ENCODE measurements at places on chromosomes 12 and 14. TPM values are rescaled to one million over a fixed set of nuclear protein-coding genes. Genes with fewer than 3 reads are reported as not detected.

Gene KLRC4
- total RNA-seq, result not detected

Gene OAS1
- total RNA-seq, result not detected

Gene DHRS2
- total RNA-seq, result 0.44 TPM

Gene PELI2
- total RNA-seq, result 28.8 TPM

DNA sequence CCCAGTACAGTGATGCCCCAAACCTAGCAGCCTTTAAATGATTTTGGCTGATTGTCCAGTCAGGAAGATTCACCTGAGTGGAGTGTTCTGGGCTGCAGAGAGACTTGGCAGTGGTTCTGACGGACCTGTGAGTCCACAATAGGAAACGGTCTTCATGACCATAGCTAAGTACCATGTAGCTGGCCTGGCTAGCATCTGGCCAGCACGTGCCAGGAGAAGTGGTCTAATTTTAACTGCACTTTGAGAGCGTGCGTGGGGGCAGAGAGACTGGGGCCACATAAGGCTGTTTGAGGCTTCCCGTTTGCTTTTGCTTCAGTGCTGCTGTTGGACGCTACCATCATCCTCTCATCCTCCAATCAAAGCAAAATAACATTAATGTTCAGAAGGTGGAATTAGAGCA is 54.7 kb downstream of the PPM1A start:
- H3K36me3 ChIP-seq, result no peaks in the 10 kb centered on the region
- H3K4me1 ChIP-seq, result peaks cover 6% of the 10 kb centered on the region
- DNase-seq, result no peak
- no peak overlapping the region for H3K4me3 ChIP-seq

DNA sequence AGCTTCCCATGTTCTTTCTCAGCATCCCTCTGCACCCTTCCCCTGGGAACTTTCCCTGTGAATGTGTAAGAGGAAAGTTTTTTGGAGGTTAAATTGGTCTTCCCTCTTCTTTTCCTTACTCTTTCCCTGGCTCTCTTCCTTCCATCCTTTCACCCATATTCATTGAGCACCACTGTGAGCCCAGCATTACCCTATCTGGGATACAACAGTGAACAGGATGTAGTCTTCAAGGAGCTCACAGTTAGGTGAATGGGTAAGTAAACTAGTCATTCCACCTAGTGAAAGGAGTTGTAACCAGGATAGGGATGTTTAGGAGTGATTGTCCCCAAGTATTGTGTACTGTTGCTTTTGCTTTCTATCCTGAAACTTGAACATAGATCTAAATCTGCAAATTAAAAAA is 123.8 kb downstream of the MYRFL start:
- no peak overlapping the region for H3K4me3 ChIP-seq
- no peak overlapping the region for H3K27ac ChIP-seq
- H3K4me1 ChIP-seq, result no peaks in the 10 kb centered on the region
- H3K27me3 ChIP-seq, result no peaks in the 10 kb centered on the region

DNA sequence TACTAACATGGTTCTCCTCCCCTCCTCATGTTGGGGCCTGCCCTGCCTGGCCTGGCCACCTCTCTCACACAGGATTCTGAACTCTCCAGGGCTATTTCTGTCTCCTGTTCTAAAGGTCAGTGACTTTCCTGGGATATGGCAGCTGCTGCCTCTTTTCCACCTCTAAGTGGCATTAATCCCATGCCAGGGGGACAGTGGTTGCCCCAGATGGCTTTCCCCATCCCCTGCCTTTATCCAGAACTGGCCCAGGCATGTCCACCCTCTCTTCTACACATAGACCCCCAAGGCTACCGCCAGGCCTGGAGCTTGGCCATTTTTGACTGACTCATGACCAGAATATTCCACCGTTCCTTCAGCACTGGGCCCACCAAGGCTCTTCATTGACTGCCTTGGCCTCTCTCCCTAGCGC is 90.4 kb downstream of the IRF2BPL start:
- H3K36me3 ChIP-seq, result no peaks in the 10 kb centered on the region
- H3K27me3 ChIP-seq, result no peaks in the 10 kb centered on the region
- no peak overlapping the region for H3K4me3 ChIP-seq
- peaks cover 9% of the 10 kb centered on the region for H3K4me1 ChIP-seq
- H3K27ac ChIP-seq, result no peak overlapping the region

GRCh38 chr12:91316161-91316906 is 133.7 kb upstream of the DCN start:
- no peak overlapping the region for H3K27ac ChIP-seq
- no peaks in the 10 kb centered on the region for H3K27me3 ChIP-seq
- H3K4me1 ChIP-seq, result no peaks in the 10 kb centered on the region
- no peak for DNase-seq
- H3K36me3 ChIP-seq, result no peaks in the 10 kb centered on the region
- no peak overlapping the region for H3K4me3 ChIP-seq

DNA sequence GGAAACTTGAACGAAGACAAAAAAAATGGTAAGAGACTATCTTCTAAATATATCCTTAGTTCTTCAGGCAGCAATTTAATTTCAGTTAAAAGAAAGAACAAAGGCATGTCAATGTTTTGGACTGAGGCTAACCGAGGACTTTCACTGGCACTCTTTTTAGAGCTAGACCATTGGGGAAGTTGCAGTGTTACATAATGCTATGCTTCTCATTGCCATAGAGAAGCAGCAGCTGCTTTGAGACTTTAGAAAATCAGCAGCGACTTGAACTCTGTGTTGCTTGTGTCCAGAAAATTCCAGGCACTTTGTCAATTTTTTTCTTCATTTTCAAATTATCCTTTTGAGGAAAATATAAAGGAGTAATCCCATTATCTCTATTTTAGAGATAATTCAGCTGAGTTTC is 964.2 kb downstream of the NRXN3 start:
- DNase-seq, result no peak
- H3K4me3 ChIP-seq, result no peak overlapping the region
- no peaks in the 10 kb centered on the region for H3K4me1 ChIP-seq
- no peak overlapping the region for H3K27ac ChIP-seq
- H3K27me3 ChIP-seq, result no peaks in the 10 kb centered on the region

- no peaks in the 10 kb centered on the region for H3K27me3 ChIP-seq
- H3K4me1 ChIP-seq, result no peaks in the 10 kb centered on the region
- DNase-seq, result no peak
These were observed 7.8 kb upstream of the MTERF2 start for GRCh38 chr12:106994579-106995220.

GRCh38 chr12:72209086-72209485 is 63.1 kb upstream of the TRHDE start:
- H3K27me3 ChIP-seq, result no peaks in the 10 kb centered on the region
- H3K4me3 ChIP-seq, result no peak overlapping the region
- peaks cover 5% of the 10 kb centered on the region for H3K4me1 ChIP-seq
- H3K27ac ChIP-seq, result no peak overlapping the region

GRCh38 chr12:43653917-43654316 is 101.9 kb upstream of the ADAMTS20 start:
- H3K27ac ChIP-seq, result no peak overlapping the region
- no peaks in the 10 kb centered on the region for H3K27me3 ChIP-seq
- no peaks in the 10 kb centered on the region for H3K4me1 ChIP-seq
- no peak overlapping the region for H3K4me3 ChIP-seq
- no peak for DNase-seq

All from H1 (cell line).